ENCODE measurements at places on chromosomes 7 and 10.

- DNase-seq, result no peak
Observed at GRCh38 chr10:48254750-48255512, 19.6 kb downstream of the FRMPD2 start.

GRCh38 chr7:107605218-107605815 is 25.3 kb downstream of the BCAP29 start:
- DNase-seq, result no peak

- no peak for DNase-seq
Observed at GRCh38 chr7:156754201-156754600, 113.6 kb downstream of the RNF32 start.

- no peak for DNase-seq
Observed at GRCh38 chr10:91434041-91434440, 23.9 kb downstream of the HECTD2 start.

- no peak for DNase-seq
Observed at GRCh38 chr10:67241451-67241850, 315.6 kb downstream of the LRRTM3 start.

DNA sequence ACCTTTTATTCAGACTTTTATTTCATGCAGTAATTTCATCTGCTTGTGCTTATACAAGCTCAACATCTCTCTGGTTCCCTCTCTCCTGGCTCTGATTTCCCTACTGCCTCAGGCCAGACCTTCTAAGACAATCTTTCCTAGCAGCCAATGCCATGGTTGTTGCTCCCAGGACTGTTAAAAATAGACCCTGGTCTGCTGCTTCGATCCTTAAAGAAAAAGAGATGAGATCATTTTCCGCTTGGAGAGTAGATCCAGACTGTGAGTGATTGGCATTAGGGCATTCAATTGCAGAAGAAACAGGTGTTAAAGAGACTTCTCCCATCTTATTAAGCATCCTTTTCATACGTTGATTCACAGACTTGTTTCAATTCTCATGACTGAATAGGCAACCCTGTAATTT is 68.4 kb upstream of the ITGB1 start:
- no peak for DNase-seq

DNA sequence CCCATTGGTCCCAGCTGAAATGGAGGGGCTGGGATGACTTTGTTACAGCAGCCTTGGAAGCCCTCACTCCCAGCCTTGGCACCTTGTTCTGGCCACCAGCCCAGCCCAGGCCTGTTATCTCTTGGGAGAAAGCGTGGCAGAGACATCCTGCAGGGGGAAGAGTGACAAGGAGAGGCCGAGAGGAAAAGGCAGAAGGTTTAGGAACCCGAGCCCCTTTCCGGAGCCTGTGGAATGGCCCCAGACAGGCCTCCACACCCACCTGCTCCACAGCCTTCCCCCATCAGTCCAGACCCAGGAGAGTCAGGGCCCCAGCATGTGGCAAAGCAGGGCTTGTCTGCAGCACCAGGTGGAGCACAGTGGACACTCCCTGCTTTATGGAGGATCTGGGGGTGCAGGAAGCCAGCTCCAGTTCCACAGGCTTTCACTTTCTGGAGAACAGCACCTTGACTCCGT is 24.1 kb upstream of the TRIM8 start:
- DNase-seq, result no peak
